Cardiac fibroblast (primary cell): ENCODE measurements at places on chromosomes 16 and 17.

- no peak for DNase-seq
Observed at GRCh38 chr17:62794666-62794971, 13.5 kb downstream of the MARCHF10 start.

DNA sequence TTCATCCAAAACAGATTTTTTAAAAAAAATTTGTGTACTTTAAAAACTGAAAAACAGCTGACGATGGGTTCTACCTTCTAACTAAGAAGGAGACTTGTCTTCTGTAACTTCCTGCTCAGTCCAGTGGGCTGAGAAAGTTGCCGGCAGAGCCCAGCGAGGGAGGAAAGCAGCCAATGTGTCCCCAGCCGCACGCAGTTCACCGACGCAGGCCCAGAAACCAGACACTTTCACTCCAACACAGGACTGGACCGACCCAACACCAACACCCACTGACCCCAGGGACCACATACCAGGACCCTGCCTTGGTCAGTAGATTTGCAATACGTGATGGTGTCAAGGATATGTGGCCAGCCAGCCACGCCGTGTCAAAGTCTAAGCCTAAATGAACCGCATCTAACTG lies 25.6 kb downstream of the TRAP1 start:
- DNase-seq, result no peak

- peak; percentile 53 for DNase-seq
Observed at GRCh38 chr16:80806927-80807340, 2.5 kb upstream of the CDYL2 start.

DNA sequence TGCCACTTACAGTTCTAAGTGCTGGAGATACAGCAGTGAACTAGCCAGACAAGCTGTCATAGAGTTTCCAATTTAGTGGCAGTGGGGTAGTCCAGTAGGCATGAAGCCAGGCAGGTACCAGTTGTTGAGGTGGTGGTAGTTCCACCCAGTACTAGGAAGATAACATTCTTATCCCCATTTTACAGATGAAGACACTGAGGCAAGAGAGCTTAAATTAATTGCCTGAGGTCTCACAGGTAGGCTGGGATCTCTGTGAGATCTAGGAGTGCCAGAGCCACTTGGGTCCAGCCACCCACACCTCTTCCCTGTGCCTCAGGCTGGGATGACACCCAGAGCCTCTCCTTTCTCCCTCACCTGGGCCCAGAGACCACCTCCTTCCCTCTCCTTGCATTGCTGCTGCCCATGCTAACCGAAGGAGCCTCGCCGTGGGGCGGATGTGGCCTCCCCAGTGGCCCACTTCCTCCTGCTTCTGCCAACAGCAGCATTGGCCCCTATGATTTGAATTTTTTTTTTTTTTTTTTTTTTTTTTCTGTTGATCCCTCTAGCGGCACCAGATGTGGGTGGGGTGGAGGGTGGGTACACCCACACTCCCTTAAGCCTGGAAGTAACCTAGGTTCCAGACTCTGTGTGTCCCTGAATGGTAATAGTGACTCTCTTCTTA lies 114.0 kb downstream of the PRKCB start:
- no peak for DNase-seq

- peak; percentile 19 for DNase-seq
Observed at GRCh38 chr17:17493986-17494466, 2.2 kb downstream of the RASD1 start.

DNA sequence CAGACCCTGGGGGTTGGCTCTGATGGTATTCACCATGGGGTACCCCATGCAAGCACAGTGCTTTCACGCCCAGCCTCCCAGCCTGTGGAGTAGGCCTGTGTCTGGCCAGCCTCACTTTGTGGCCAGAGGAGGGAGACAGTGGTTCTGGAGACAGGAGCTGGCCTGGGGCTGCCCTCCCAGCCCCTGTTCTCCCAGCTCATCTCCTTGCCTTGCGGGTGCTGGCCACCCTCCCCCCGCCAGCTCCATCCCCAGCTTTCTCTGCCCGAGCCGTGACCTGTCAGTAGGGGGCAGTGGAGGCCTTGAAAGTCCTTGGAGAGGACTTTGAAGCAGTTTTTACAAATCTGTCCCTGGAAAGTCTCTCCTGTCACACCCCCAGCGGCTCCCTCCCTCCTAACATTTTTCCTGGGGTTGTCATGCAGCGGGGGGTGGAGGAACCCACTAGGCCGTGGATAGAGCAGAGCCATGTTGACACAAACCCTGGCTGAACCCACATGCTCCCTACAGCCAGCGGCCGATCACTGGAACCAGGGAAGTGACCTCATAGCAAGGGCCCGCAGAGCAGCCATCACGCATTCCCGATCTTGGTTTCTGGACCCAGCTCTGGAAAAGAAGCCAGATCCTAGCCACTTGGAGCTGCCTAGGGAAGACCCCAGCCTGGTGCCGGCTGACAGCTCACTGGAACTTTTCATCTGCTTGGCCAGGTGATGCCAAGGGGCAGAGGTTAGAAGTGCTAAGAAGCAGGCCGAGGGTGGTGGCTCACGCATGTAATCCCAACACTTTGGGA lies 289.4 kb downstream of the SEC14L1 start:
- peak; percentile 98 for DNase-seq

DNA sequence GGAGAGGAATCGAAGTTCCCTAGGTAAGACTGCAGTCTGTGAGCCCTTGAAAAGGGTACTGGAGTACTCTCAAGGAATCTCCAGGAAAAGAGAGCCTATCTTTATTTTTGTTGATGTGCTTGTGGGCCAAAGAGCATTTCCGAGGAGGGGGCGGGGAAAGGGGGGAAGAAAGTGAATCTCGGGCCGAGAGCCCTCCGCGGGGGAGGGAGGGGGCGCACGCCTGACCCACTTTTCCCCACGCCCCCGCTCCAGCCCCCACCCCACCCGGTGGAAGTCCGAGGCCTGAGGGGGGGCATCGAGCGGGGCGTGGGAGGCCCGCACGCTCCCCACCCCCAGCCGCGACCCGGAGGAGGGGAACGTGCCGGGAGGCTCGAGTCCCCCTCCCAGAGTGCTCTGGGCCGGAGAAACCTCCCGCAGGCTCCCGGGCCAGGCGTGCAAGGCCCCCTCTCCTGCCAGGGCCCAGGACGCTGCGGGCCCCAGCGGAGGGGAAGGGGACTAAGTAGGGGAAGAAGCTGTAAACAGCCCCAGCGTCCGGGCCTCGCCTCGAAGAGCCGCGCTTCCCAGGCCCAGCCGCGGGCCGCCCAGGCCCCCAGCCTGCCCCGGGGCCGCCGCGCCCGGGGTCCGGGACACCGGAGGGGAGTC lies 444 bp downstream of the HELZ start:
- DNase-seq, result no peak
